Mammary epithelial cell (primary cell): ENCODE measurements at places on chromosomes 4 and X. TPM values are rescaled to one million over a fixed set of nuclear protein-coding genes. Genes with fewer than 3 reads are reported as not detected.

CTAG2 gene
- total RNA-seq: not detected

UGT2B15 gene
- total RNA-seq: not detected in 2 replicates

ENOPH1 gene
- 40.5 TPM for total RNA-seq

MAGEC2 gene
- total RNA-seq: not detected

DOK7 gene
- total RNA-seq: 19.3 TPM

DNA sequence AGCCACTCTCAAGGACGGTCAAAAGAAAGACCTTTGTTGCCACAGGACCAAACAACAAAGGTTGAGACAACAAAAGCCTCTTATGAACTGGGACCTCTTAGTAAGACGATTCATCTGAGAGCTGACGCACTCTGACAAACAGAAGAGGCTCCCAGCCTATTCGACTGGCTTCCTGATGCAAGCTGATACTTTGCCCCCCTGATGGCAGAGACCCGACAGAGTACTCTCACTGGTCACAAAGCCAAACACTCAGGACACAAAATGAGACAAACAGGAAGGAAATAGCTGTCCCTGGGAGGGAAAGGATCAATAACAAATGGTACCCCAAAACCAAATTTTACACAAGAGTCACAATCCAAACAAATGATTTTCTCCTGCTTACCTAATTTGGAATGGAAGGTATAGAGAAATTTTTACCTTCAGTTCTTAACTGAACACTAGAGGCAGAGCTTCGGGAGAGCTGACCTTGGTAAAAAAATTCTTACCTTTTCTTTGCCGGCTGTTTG is 75.2 kb upstream of the PLAC8 start:
- DNase-seq: no peak

- no peak for DNase-seq
These were observed 2.9 kb downstream of the TRIML2 start for GRCh38 chr4:188106454-188106853.
